ENCODE measurements at places on chromosomes 13 and 19.

DNA sequence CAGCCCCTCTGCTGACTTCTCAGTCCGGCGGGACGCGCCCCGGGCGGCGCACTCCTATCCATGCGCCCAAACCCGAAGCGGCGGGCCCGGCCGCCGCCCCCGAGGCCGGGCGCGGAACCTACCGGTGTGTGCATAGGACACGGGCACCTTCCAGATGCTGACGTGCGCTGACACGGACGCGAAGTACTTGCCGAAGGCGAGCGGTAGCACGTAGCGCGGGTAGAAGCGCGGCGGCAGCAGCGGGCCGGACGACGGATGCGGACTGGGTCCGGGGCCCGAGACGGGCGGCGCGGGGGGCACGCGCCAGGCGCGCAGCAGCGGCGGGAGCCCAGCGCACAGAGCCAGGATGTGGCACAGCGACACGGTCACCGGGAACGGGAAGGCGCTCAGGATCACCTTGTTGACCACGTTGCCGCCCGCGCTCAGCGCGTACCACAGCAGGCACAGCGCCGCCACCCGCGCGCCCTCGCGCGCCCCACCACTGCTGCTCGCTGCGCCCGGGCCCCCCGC, 338 bp downstream of the SLC35E1 start:
- no peak for DNase-seq

DNA sequence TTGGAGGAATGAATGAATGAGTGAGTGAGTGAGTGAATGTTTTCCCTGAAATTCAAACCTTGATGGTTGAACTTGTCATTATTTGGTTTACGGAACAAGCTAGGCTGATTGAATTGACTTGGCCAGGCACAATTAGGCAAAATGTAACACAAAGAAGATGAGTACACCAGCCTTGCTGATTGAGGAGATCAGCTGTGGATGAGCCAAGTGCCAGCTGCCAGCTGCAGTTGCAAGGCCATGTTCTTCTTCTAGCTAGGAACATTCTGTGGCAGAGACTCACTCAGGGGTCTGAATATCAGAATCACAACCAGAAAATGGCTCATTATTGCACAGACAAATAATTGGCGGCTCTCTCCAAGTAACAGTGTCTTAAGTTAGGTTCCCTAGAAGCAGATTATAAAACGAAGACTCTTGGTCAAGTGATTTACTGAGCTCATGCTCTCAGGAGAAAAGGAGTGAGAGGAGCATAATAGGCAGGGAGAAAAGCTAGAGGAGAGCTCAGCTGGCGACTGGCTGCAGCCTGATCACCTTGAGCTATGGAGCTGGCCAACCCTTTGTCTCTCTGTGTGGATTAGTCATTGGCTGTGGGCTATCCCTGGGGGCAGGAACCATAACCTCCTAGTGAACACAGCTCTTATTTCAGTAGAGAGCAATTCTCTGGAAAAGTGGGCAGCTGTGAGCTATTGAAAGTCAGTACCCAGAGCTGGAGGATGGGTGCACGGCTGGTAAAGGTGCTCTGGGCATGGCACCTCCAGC, 225.3 kb upstream of the SERP2 start:
- no peak for DNase-seq

GRCh38 chr13:24161010-24161775, 673 bp downstream of the SPATA13 start:
- peak; percentile 39 for DNase-seq

DNA sequence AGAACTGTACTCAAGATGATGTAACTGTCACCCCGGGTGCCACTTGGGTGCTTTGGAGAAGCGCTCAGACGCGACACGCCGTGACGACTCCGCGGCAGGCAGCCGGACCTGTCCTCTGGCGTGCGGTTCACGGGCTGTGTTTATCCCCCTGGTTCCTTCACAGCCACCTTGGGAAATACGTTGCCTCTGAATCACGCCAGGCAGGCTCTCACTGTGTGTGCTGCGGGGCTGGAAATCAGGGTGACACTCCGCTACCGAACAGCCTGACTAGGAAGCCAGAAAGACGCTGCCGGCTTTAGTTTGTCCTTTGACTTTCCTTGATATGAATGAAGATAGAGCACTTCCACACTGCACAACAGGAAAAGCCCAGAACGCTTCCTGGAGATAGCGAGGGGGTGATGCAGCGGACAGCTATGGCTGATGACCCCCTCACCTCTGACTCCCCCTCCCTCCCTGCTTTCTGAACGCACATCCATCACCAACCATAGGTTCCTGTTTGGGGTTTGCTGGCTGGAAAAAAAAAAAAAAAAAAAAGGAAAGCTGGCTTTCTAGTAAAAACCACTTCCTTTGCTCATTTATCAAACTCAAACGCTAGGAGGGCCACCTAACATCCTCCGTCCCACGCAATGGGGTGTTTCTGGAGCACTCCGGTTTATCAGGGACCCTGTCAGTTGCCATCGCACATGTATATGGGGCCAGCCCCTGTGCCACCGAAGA, 3.7 kb upstream of the GP6 start:
- DNase-seq = peak; percentile 10

GRCh38 chr19:39825531-39826076, 8.4 kb downstream of the DYRK1B start:
- no peak for DNase-seq

GRCh38 chr13:23654111-23655110, 84.2 kb downstream of the TNFRSF19 start:
- no peak for DNase-seq

DNA sequence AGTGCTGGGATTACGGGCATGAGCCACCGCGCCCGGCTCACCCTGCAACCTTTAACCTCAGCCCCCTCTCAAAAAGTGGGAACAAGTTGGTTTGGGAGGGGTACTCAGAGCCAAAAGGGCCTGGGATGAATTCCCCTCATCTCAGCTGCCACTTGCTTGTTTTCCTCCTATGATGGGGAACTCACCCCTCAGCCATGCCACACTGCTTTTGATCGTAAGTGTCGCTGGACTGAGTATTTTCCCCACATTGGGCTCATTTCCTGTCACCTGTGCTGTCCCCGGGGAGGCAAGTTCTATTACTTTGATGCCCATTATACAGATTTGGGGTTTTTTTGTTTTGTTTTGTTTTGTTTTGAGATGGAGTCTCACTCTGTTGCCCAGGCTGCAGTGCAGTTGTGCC, 6.5 kb downstream of the R3HDM4 start:
- DNase-seq = no peak

DNA sequence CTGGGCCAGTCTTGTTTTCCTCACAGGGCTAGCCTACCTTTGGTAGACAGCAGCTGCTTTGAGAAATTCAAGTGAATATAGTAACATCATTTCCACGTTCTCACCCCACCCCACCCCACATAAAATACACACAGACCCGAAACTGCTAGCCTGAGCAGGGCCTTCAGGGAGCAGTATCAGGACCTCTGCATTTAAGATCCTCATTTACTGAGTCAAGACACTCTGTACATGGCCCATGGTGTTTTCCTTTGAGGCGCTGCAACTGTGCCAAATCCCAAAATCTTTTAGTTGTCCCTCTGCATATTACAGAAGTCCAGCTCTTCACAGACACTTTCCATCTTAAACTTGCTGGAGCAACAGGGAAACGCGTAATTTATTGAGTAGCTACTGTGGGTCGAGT, 43.0 kb downstream of the ESD start:
- DNase-seq = no peak

DNA sequence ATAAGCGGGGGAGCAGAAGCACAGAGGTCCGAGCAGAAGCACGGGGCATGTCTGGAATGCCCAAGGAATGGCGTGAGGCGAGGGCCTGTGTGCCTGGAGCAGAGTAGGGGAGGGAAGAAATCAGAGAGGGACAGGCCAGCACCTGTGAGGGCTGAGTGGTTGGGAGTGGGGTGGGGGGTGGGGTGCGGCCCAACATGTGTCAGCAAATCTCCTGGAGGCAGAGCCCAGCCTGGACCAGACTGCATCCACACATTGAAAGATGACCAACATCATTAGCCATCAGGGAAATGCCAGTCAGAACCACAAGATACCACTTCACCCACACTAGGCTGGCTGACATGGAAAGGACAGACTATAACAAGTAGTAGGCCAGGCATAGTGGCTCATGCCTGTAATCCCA, 11.2 kb downstream of the CLASRP start:
- no peak for DNase-seq

DNA sequence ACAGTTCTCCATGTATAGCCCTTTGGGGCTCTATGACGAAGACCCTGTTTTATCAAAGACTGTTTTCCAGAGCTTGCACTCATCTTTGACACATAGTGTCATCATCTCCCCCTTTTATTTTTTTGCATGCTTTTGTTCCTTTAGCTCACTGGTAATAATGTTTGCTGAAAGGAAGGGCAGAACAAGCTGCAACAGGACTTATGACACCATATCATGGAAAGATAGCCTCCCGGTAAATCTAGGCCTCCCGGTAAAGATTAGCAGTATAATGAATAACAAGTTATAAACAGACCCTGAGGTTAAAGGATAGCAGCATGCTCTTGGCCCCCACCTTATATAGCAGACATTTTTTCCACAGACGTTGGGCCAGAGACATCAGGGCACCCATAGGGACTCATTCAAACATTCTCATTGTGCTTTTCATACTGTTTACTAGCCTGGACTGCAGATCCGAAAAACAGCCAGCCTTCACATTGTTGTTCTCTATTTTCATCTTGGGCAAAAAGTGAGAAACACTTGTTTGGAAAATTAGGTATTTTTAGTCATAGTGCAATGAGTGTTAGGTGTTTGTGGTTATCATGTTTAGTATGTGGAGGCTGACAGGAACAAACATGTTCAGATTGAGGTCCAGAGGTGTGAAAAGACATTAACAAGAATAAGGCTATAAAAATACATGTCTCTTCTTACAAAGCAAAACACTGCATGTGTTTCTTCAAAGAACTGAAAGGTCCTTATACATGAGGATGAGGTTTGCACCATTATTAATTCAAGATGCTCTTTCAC, 136.9 kb upstream of the SPRY2 start:
- DNase-seq = no peak

- DNase-seq = no peak
Observed at GRCh38 chr13:21228738-21229137, 52.3 kb downstream of the MRPL57 start.

- DNase-seq = no peak
Observed at GRCh38 chr19:32233091-32233490, 112.3 kb upstream of the ZNF507 start.

DNA sequence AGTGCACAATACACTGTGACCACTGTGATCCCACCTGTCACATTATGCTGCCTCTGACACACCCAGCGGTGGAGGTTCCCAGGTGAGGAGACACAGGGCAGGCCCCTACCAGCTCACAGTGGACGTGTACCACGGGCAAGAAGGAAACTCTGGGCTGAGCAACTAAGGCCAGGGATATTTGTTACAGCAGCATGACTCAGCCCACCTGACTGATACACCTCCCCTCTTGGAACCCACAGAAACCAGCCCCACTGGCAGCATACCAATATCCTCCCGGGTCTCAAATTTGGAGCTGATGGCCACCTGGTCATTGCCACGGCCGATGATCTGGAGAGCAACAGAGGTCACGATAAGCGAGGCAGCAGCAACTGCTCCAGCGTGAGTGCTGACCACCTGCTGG, 14.9 kb downstream of the KLC3 start:
- no peak for DNase-seq

DNA sequence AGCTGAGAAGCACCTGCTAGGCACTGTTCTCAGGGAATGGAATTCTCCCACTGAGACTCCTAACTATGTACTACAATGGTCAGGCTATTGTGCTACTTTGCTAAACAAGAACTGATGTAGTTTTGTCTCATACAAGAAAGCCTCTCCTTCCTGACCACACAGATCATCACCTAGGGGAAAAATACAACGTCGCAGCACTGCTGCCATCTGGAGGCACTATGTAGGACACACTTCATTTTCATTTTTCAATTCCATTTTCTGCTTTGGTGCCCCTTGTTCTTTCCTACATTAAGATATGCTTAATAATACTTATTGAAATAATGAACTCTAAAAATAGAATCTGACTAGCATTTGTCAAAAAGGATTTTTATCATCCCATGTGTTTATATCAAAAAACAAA, 21.1 kb downstream of the PROSER1 start:
- no peak for DNase-seq

DNA sequence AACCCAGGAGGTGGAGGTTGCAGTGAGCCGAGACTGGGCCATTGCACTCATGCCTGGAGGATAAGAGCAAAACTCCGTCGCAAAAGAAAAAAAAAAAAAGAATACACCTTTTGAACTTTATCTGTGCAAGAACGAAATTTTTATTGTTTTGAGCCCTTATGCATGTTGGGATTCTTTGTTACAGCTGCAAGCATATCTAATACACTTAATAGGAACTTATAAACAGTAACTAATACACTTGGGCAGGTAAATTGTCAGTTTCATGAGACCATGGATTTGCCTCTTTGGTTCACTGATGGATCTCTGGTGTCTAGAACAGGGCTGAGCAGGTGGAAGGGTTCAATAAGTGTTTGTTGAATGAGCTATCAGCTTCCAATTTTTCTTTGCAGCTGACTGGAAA, 108.1 kb downstream of the CACNA1A start:
- DNase-seq = no peak

DNA sequence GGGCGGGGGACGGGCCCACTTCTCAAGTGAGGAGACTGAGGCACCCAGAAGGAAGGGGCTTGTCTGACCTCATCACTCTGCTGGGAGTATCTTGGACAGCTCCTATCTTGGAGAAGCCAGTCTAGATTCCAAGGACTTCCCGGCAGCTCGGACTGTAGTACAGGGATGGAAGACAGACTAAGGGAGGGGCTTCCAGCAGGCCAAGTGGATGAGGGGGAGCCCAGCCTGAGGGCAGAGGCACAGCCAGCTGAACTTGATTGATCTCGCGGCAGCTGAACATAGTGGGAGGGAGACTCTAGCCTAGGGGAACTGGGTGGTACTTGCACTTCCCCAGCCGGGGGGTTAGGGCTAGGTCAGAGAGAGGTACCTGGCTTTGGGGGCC, 711 bp downstream of the CILP2 start:
- DNase-seq = no peak

GRCh38 chr19:47430041-47430802, 10.9 kb upstream of the MEIS3 start:
- no peak for DNase-seq

DNA sequence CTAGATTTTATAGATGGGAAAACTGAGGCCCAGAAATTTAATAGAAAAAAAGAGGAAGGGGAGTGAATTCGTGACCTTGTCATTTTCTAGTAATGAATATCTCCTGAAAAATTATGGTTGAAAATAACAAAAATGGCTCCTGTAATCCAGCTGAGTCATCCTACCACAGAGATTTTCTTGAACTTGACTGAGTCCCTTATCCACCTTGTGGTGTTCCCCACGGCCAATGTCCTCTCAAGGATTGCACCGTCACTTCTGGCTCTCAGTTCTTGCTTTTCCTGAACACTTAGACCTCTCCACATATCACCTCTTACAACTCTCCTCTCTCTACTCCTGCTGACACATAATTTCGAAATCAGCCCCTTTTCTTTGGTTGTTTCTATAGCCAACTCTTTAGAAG, 1.2 kb upstream of the KATNAL1 start:
- DNase-seq = no peak

DNA sequence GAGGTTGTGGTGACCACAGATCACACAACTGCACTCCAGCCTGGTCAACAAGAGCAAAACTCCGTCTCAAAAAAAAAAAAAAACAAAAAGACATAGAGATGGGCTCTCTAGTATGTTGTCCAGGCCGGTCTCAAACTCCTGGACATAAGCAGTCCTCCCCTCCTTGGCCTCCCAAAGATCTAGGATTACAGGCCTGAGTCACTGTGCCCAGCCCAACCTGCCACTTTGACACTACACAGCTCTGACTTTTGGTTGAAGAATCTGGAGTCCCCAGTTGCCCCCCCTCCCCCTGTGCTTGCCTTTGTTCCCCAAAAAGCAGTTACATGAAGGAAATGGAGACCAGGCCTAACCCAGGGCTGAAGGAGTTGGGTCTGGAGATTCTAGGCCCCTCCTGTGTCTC, 12.9 kb downstream of the CARM1 start:
- DNase-seq = no peak
